ENCODE measurements at places on chromosomes 3 and 15.
A peak's percentile ranks its signal among the peaks of the same experiment; 100 is the strongest.

DNA sequence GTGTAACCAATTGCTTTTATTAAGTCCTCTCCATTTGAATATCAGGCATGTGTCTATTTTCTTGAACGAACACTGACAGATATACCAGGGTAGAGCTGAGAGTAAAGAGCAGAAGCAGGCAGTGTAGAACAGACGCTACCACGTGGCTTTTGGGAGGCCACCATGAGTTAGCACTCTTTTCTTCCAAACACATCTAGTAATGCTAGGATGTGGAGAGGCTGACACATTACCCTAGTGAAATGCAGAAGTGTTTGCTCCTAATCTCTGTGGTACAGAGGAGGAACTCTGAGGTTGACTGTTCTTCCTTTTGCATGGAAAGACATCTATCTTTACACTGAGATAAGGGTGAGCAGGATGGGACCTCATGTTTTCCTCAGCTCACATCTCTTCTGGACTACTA, 216.3 kb downstream of the SATB1 start:
- DNase-seq, result no peak

DNA sequence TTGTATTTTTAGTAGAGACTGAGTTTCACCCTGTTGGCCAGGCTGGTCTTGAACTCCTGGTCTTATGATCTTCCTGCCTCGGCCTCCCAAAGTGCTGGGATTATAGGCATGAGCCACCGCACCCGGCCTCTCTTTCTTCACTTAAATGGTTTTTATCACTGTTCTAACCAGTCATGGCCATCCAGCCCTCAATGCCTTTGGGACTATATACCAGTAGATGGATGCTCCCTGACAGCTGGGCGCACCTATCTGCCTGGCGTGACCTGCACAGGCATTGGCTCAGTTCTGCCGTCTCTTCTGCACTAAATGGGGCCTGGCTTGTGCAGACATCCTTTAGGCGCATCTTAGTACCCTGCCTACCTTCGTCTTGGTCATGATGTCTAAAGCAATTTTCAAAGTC, 233.4 kb downstream of the ADAMTS17 start:
- DNase-seq, result no peak

DNA sequence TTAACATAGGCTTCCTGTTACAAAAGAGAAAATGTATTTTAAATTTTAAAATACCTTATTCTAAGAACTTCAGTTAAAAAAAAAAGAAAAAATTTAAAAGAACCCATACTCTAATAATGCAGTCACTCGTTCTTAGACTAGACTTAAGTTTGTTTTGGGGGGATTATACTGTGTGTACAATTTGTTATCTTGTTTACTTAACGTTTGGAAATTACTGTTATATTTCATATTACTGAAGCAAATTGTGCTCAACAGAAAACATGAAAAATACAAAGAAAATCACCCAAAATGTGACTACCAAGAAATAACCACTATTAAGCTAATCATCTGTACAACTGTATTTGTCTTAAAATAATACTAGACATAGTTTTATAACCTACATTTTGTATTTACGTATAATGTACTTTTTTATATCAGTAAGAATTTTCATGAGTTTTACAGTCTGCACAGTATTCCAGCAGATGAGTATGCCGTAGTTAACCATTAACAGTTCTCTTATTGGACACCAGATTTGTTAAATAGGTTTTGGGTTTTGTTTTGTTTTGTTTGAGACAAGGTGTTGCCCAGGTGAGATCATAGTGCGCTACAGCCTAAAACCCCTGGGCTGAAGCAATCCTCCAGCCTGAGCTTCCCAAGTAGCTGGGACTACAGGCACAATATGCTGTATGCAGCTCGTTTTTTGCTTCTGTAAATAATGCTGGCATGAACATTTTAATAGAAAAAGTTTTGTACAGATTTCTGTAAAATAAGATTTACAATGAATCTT, 88.8 kb upstream of the CHD2 start:
- no peak for DNase-seq

DNA sequence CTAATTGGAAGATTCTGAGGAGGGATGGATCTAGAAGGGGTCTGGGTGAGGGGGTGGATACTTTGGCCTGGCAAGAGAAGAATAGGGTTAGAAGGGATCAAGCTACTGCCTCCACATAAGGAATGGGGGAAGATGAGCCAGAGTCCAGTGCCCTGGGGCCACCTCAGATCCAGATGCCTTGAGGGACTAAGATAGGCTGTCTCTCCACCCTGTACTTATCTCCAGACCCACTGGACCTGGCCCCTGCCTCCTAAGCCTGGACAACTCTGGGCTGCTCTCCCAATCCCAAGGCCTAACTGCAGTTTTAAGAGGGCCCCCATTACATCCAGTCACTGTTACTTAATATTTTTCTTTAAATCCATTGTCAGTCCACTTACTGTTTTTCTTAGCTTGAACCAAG, 2.0 kb downstream of the DVL3 start:
- no peak for DNase-seq

- no peak for DNase-seq
Observed at GRCh38 chr3:123161167-123161566, 40.6 kb upstream of the SEC22A start.

DNA sequence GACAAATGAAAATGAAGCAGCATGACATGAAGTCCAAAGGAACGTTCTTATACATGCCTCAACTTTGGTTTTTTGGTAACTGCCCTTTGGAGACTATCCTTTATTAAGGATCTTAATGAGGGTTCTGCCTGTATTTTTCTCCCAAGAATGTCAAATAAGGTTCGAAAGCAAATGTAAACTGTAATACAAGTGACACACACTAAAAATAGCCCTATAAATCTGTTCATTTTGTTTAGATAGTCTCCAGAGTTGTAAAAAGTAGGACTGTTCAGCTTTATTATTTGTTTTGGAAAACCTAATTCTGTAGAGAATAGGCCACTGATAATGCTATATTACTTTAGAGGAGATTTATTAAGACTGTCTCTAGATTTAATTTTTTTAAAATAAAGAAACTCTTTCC, 80.5 kb upstream of the CDIN1 start:
- peak; percentile 24 for DNase-seq

- peak; percentile 77 for DNase-seq
Observed at GRCh38 chr3:125381743-125382142, 6.6 kb upstream of the ZNF148 start.

DNA sequence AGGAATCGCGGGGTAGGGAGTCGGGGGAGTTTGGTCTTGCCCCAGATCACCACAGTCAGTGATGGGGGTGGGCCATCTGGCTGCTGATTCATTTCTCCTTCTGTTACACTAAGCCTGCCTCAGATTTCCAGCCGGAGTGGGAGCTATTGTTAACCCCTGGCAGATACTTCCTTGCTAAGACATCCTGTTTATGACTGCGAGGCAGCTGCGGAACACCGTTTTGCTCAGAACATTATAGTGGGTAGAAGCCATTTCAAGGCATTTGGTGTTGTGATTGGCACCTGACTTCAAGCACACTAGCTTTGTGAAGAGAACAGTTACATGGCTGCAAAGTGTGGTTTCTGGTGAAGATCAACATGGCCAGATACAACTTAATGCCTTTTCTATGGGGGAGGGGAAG, 73.8 kb downstream of the FLNB start:
- peak; percentile 42 for DNase-seq

DNA sequence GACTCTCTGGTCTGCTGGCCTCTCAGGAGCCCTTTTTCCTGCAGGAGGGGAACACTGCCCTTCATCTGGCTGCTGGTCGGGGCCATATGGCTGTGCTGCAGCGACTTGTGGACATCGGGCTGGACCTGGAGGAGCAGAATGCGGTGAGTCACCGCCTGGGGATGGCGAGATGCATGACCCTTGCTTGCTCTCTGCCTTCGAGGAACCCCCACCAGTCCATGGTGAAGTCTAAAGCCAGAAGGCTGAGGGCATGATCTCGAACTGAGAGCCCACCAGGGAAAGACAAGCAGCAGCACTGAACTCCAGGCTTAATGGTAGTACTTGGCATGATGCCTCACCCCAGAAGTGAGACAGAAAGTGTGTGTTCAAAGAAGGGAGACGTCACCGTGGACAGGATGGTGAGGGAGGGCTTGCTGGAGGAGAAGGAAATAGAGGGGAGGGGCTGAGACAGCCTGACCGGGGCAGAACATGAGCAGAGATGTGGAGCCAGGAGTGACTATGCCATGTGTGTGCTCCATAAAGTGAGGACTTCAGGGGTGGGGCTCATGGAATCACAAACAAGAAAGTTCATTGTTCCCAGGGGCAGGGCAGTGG, 19.2 kb downstream of the ANKDD1A start:
- DNase-seq, result peak; percentile 74

- DNase-seq, result peak; percentile 16
Observed at GRCh38 chr3:150210461-150211110, 197.5 kb upstream of the TSC22D2 start.

DNA sequence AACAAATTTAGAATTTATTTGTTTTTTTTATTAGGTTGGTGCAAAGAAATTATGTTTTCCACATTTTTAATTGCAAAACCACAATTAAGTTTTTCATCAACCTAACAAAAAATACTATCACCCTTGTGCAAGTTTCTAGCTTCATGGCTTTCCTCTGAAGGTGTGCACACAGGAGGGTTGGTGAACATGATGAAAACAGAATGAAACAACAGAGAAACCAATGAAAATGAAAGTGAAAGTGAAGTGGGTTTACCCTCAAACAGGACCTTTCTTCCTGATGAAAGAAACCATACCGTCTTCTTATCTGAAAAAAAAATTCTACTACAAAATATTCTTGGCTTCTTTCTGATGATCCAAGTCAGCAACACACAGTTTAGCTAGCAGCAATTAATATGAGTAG, 71.9 kb upstream of the FEZF2 start:
- DNase-seq, result peak; percentile 16

GRCh38 chr3:162168715-162169114, 672.1 kb downstream of the OTOL1 start:
- no peak for DNase-seq

- DNase-seq, result peak; percentile 45
Observed at GRCh38 chr3:190265126-190265525, 57.1 kb downstream of the CLDN1 start.

- DNase-seq, result no peak
Observed at GRCh38 chr15:88391006-88391405, 76.2 kb downstream of the MRPL46 start.

DNA sequence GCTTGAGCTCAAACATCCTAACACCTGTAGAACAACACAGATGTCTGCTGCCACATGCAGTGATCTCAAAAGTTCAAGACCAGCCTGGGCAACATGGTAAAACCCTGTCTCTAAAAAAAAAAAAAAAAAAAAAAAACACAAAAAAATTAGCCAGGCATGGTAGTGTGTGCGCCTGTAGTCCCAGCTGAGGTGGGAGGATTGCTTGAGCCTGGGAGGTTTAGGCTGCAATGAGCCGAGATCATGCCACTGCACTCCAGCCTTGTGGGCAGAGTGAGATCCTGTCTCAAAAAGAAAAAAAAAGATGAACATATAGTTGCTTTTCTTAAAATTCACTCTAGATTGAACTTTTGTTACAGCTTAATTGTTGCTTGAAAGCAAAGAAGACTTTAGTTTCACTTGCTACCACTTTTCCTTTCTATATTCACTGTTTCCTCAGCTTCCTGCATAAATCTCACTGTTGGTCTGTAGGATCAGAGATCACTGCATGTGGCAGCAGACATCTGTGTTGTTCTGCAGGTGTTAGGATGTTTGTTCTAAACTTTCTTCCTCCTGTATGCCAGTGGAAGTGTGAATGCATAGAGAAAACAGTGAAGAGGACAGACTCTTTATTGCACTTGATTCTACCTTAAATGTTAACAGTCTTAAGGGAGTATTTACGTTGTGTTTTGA, 12.6 kb downstream of the RAB11A start:
- DNase-seq, result no peak

- DNase-seq, result no peak
Observed at GRCh38 chr3:101259485-101260341, 60.7 kb downstream of the IMPG2 start.

- no peak for DNase-seq
Observed at GRCh38 chr3:155297100-155297499, 3.6 kb upstream of the STRIT1 start.

DNA sequence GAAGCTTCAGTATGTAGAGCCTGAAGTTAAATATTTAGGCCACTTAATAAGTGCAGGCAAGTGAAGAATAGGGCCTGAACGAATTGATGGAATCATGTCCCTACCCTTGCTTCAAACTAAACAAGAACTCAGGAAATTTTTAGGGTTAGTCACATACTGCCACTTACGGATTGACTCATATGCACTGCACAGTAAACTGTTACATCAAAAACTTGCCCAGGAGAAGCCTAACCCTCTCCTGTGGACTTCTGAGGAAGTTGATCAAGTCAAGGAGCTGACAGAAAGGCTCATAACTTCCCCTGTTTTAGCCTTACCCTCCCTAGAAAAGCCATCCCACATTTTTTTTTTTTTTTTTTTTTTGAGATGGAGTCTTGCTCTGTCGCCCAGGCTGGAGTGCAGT, 20.6 kb upstream of the KBTBD12 start:
- DNase-seq, result no peak

GRCh38 chr15:85443593-85444087, 63.2 kb downstream of the AKAP13 start:
- DNase-seq, result peak; percentile 45

DNA sequence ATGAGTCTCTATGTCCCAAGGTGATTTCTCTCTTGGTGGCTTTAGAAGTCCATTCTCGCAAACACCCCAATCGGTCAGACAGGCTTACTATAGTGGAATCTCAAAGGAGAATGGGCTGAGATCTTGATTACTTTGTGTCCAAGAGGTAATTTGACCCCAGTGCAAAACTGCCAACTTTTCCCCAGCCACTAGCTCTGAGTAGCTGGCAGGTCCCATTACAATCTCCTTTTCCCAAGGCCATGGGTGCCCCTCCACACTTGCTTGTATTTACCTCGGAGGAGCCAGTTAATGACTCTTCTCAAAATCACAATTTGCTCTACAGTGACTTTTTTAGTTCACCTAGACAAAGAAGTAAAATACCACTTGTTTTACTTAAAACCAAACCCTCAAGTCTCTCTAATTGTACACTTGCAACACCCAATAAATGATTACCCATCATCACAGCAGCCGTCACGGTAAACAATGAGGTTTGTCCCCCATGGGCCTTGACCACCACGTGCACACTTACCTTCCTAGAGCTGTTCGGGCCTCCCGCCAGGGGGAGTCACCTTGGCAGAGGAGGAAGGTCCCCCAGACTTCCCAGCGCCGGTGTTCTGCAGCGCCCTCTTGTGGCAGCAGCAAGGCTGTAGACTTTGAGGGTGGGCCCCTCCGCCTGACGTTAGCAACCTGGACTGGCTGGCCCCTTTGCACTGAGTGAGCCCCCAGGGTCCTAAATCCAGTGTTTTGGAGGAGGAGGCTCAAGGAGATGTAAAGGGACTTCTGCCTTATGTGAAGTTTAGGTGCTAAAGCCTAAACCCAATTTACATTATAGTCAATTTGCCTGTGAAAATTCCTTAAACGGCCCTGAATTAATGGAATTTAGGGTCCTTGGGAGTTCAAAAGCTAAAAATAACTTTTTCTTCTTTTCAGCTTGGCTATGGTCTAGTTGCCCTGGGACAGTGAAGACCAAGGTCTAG, 18.7 kb upstream of the HDAC11 start:
- peak; percentile 53 for DNase-seq

GRCh38 chr3:51100536-51100851, 284.6 kb upstream of the MANF start:
- DNase-seq, result no peak

GRCh38 chr3:175091426-175092114, 232.4 kb downstream of the NAALADL2 start:
- DNase-seq, result no peak

GRCh38 chr3:5767304-5767703, 579.8 kb downstream of the EDEM1 start:
- no peak for DNase-seq
